GM13977 (cell line): ENCODE measurements at places on chromosomes 3 and 15.

DNA sequence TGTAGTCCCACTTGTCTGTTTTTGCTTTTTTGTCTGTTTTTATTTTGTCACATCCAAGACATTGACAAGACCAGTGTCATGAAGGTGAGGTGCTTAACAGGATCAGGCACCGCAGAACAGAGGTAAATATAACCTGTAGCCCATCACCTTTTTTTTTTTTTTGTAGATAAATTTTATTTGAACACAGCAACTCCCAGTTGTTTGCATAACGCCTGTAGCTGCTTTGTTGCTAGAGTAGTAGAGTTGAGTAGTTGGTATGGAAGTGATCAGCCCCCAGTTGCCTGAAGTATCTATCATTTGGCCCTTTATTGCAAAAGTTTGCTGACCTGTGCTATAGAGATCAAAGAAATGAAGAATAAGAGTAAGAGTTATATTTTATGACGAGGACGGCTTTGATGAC, 135.0 kb downstream of the TCF12 start:
- no peak for DNase-seq

DNA sequence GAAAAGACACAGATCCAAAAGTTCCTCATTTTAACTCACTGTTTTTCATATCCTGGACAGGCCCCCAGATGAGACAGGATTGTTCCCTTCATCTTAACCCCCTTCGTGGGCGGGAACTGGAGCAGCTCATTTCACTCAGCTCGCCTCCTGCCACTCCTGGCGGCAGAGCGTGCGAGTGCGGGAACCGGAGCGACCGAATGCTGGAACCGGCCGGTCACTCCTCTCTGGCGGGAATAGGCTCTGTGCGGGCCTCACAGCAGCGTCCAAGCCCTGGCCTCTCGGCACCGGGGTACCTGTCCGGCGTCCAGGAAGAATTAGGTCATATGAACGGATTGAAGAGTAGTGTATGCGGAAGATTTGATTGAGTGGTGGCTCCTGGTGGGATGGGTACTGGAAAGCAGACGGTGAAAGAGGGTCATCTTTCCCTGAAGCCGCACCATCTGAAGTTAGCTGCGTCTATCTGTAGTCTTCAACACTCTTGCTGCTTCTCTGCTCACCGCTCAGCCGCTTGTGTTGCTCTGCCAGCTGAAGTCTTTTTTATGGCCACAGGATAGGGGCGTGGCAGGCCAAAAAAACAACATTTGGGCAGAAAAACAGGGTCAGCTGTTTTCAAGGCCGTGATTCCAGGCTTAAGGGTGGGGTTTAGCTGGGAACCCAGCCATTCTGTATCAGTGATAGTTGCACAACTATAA, 42.3 kb upstream of the FXR1 start:
- no peak for DNase-seq

DNA sequence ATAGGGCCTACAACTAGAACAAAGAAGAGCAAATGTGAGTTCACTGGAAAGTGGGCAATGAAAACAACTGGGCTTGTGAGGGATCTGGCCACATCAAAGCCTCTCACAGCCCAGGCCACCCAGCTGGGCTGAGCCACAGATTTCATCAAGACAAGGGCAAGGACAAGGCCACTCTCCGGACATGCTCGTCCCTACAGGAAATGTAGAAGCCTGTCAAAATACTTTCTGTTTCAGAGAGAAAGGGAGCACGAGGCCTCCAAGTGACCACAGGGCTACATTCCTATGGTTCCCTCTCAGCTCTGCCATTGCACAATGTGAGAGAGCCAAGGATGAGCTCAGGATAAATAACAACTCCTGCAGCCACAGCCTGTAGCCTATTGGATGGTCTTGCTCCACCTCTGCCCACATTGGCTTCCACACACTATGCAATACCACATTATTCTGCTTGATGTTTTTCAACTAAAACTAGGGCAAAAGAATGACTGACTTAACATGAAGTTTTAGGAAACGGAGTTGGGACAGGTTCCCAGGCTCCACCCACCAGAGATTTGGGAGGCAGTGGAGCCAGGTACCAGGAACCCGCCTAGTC, 12.1 kb downstream of the TBC1D2B start:
- no peak for DNase-seq

- DNase-seq: no peak
Observed at GRCh38 chr3:196418601-196419000, 13.6 kb downstream of the UBXN7 start.

DNA sequence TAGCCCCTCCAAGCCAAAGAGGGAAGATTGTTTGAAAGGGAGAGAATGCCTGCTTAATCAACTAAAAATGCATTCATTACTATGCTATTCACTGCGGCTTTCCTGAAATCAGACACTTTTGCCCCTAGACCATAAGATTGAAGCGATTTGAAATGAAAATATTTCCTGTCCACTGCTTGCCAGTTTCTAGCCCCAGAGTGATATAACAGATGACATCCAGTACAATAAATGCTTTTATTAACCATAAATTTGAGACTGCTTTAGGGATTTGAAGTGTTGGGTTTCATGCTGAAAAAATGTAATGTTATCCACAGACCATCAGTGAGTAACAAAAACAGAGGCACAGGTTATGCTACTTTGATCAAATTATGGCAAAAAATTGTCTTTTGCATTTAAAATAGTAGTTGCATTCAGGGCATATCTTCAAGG, 14.1 kb downstream of the IL17RD start:
- DNase-seq: no peak

DNA sequence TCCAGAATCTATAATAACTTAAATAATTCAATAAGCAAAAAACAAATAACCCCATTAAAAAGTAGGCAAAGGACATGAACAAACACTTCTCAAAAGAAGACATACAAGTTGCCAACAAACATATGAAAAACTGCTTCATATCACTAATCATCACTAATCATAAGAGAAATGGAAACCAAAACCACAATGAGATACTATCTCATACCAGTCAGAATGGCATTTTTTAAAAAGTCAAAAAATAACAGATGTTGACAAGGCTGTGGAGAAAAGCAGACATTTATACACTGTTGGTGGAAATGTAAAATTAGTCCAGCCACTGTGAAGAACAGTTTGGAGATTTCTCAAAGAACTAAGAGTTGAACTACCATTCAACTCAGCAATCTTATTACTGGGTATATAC, 19.5 kb upstream of the ZMAT3 start:
- DNase-seq: no peak

GRCh38 chr15:65927545-65927944, 58.3 kb downstream of the RAB11A start:
- no peak for DNase-seq

DNA sequence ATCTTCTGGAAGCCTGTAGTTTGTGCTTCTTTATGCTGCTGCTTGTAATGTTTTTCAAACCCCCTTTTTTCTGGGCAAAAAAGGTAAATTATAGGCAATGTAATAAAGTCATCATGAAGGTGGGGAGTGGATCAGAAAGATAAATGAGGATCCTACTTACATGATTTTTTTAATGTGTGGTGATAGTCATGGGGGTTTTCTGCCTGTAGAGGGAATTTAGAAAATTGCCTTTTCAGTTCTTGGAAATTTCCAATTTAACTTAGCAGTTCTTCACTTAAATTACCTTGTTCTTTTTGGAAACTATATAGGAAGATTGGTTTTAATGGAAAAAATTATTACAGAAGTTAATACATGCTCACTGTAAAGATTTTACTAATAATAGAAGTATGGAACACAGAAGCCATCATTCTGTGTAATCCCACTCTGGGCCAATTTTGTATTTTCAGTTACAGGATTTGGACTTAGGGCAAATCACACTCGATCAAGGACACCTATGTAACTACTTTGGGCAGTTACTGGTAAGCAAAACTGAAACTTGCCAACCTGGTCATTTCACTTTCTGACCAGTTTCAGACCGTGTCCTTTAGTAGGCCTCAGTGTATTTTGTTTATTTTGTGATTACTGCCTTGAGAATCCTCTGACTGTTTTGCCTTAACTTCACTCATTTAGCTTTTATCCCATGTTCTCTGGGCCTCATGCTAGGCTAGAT, 10.5 kb upstream of the SCAANT1 start:
- DNase-seq: no peak

- no peak for DNase-seq
Observed at GRCh38 chr3:184949251-184949965, 137.4 kb downstream of the VPS8 start.

DNA sequence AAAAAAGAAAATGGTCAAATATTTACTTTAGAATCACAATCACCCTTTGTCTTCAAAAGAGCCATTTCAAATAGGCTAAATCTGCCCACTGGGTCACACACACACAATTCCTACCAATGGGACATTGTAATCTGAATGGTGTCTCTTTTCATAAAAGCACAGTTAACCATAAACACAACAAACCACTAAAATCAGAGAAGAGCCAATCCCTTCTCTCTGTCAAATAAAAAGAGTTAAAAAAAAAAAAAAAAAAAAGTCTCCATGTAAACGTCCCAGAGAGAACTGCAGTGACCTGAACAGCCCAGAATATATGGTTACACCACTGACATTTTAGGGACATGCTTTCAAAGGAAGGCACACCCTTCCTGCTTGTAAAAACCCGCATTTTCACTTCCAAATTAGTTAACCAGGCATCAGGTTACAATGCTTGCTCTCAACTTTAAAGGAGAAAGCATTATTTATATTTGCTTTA, 63.7 kb downstream of the PRICKLE2 start:
- peak; percentile 25 for DNase-seq

- DNase-seq: peak; percentile 56
Observed at GRCh38 chr3:13088028-13089006, 15.1 kb upstream of the IQSEC1 start.

DNA sequence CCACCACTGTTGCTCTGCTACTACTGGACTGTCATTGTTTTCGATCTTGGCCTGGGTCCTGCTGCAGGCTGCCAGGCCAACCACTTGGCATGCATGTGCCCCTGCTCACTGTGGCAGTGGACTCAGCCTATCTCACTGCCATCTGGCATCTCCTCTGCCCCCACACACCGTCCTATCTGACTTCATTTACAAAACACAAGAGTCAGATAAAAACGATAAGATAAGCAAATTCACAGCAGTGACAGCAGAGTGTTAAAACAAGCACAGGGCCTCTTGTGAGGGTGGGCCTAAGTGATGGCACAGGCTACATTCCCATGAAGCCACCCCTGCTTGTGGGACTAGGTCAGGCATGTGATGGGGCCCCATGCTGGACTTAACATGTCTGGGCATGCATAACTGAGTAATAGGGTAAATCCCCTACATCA, 68.1 kb downstream of the CRYGS start:
- peak; percentile 15 for DNase-seq

DNA sequence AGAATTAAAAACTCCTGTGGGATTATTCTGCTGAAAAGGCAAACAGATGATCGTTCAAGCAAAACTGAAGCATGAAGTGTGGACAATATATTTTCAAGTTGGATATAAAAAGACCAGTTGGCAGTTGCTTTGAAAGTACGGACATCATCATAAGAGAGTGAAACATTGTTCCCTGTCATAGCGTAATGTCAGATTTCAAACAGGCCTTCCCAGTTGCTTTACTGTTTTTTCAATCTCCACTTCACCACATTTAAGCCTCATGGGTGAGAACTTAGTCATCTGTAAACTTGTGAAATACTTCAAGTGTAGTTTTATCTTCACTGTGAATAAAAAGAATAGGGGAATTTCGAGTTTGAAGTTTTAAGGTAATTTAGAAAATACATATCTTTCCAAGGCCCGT, 435.1 kb upstream of the CNTN3 start:
- no peak for DNase-seq

GRCh38 chr15:79370716-79371115, 59.8 kb downstream of the TMED3 start:
- DNase-seq: no peak

DNA sequence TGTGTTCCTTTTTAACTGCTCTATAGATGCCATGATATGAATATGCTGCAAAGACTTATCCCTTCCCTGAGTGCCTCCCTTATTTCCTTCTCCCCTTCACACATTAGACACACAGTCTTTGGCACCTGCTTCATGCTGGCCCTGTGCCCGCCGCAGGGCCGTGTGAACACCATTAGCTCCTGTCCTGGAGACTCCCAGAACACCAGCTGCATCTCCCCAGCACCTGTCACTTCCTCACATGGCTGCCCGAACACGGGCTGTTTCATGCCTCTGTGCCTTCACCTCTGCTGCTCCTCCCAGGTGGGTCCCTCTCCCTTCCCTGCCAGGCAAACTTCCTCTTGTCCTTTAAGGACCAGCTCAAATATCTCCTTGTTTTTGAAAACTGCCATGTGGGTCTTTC, 40.5 kb upstream of the SEC13 start:
- no peak for DNase-seq

- DNase-seq: peak; percentile 78
Observed at GRCh38 chr15:40506964-40507571, 36.3 kb downstream of the CHST14 start.

GRCh38 chr3:42769477-42770131, 3.4 kb downstream of the CCDC13 start:
- no peak for DNase-seq

- DNase-seq: no peak
Observed at GRCh38 chr3:61814674-61815073, 253.3 kb downstream of the PTPRG start.

DNA sequence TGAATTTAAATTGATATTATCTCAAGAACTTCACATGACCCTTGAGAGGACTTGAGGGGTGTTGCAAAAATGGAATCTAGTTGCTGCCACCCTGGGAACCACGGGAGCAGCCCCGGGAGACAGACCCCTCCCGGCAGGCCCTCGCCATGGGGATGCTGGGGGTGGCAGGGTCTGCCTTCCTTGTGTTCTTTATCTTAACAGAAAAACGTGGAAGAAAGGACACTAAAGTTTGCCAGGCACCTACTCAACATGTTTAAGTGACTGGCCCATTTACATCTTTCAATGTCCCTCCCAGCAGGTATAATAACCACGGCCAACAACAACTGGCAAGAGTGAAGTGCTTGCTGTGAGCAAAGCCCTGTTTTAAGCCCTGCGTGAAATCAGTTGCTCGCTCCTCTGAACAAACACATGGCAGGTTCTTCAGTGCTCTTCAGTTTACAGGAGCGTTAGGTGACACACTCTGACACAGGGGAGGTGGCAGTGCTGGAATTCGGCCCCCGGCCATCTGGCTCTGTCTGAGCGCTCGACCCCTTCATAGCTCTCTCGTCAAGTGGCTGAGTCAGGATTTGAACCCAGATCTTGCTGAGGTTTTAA, 112.5 kb downstream of the ASB7 start:
- no peak for DNase-seq

- DNase-seq: no peak
Observed at GRCh38 chr3:120451272-120451761, 525 bp upstream of the FSTL1 start.

DNA sequence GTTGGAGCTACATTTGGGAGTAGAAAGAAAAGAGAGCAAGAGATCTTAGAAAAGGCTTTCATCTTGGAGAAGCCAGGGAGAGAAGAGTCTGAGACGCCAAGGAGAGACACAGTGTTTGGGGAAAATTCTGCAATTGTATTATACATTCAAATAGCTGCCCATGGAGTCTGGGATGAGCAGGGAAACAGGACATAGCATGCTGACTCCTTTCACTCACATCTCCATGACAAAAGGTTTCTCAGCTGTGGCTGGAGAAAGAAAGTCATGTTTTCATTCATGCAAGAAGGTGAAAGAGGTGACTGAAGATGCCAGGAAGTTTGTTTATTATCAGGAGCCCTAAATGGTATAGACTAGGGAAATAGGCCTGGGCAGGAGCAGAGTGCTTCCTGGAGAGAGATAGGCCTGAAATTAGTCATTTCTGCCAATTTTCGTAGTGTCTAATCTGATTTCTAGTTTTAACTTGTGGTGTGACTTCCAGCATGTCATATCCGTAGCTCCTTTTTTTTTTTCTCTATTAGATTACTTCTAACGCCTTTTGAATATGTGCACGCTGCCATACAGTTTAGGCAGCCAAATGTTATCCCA, 34.1 kb downstream of the ACP3 start:
- no peak for DNase-seq
